ENCODE measurements at places on chromosomes 2 and 18.

DNA sequence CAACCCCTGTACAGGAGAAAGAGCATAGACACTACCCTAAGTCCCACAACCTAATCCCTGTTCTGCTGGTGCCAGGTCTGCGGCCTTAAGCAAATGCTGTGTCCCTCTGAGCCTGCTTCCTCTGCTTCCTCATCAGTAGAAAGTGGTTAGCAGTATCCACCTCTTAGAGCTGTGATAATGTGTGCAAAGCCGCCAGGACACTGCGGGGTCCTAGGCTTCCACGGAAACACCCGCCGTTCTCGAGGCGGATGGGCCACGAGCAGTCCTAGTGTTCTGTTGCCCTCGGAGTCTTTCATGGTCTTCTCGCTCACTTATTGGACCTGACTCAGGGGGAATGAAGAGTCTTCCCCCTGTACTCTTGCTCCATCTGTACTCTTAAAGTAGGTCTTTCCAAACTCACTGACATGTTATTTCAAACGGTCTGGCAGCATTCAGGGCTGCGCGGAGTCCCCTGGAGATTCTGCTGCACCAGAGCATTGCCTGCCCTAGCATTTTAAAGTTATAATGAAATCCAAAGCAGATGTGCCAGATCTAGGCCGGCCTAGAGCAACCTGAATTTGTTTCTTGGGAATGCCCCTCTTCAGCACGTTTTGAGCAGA is 107.2 kb upstream of the ZNF236 start:
- DNase-seq, result no peak

DNA sequence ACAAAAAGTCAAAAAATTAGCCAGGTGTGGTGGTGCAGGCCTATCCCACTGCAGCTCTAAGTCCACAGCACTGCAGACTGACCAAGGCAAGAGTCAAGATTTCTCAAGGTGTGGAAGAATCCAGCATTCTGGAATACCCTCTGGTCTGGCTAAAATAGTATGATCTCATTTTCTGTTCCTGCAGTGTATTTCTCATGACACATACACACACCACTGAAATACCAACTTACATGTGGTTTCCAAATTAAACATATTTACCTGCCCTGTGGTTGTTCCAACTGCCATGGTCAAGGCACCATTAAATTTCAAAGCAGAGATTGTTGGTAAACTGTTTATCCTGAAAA is 30.9 kb downstream of the NOL10 start:
- no peak for DNase-seq

DNA sequence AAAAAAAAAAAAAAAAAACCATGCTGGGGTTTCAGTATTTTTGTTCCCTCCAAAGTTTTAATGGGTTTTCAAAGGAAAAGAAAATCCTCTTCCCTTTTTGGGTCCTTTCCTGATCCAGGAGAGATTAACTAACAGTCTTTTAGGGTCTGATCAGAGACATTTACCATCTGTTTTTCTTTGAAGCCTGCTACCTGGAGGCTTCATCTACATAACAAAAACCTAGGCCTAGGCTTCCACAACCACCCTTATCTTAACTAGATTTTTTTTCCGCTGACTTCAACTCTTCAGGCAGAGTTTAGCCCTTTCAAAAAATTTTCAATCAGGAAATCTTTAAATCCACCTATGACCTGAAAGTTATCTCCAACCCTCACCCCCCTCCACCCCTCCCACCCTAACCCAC is 154.7 kb downstream of the MBD2 start:
- DNase-seq, result no peak

DNA sequence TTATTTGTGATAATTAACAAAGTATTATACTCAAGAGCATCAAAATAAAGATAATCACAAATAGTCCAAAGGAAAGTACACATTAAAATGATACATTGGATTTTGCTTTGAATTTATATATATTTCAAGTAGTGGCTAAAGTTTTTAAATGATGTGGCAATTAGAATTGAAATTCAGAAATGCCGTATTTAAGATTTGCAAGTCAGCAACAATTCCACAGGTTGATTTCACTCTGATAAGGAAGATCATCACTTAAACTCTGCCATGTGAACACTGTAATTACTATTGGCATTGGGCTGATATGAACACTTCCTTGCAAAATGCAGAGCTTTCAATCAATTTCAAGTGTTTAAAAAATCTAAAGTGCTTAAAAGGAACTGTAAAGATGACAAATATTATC is 39.6 kb upstream of the PAX3 start:
- DNase-seq, result no peak

DNA sequence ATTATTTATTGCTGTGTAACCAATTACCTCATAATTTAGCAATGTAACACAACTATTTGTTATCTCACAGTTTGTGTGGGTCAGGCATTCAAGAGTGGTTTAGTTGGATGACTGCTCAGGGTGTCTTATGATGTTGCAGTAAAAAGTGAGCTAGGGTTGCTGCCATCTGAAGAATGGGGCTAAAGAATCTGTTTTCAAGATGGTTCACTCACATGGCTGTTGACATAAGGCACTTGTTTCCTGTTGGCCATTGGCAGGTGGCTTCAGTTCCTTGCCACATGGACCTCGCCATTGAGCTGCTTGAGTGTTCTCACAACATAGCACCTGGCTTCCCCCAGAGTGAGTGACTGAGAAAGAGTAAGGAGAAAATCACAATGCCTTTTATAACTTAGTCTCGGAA is 123.2 kb downstream of the TMEM17 start:
- no peak for DNase-seq
